ENCODE measurements at places on chromosomes 11 and 22. TPM values are rescaled to one million over a fixed set of nuclear protein-coding genes. Genes with fewer than 3 reads are reported as not detected.

DNA sequence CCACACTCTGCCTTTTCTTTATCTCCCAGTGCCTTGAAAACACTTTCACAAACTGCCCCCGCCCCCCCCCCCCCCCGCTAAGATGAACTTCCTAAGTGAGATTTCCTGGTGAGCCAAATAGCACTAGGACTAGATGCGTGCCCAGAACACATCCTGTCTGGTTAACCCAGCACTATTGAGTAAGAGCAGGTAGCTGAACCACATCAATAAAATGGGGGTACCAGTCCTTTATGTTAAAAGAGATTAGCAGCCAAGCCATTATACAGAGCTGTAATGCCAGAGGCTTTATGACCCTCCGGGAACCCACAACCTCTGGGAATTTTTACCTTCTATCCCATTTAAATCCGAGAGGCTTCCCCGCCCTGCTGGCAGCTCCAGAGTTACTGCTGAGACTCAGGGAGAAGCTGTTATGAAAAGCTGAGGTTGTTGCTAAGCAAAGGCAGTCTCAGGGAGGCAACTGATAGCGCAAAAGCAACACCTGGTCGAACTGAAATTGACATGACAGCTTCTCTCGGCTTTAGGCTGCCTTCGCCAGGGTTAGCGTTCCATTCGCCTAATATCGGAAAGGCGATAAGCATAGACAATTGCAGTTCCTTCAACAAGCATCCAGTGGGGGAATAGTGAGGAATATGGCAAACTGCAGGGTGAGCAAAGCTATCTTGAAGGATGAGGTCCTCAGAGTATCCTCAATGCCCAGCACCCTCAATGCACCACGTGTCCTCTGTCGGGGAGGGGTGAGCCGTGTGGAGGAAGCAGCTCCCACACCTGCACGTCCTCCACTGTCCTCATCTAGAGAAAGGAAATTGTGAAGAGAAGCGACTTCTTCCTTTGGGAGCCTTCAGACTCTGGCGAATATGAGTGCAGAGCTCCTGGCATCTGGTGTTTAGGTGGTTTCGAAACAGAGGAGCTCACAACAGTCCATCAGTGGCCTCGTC lies 977.0 kb downstream of the NTM start:
- H3K4me3 ChIP-seq, result no peak overlapping the region
- H3K4me1 ChIP-seq, result peaks cover 13% of the 10 kb centered on the region
- DNase-seq, result no peak
- no peaks in the 10 kb centered on the region for H3K36me3 ChIP-seq
- H3K27ac ChIP-seq, result no peak overlapping the region
- no peaks in the 10 kb centered on the region for H3K27me3 ChIP-seq

Gene TXN2
- total RNA-seq, result 26.4 TPM

GRCh38 chr11:119355091-119355843 lies 8.8 kb upstream of the MFRP start:
- H3K27ac ChIP-seq, result no peak overlapping the region
- H3K4me1 ChIP-seq, result peaks cover 18% of the 10 kb centered on the region
- H3K27me3 ChIP-seq, result peaks cover 11% of the 10 kb centered on the region
- DNase-seq, result no peak
- H3K36me3 ChIP-seq, result no peaks in the 10 kb centered on the region
- no peak overlapping the region for H3K4me3 ChIP-seq

DNA sequence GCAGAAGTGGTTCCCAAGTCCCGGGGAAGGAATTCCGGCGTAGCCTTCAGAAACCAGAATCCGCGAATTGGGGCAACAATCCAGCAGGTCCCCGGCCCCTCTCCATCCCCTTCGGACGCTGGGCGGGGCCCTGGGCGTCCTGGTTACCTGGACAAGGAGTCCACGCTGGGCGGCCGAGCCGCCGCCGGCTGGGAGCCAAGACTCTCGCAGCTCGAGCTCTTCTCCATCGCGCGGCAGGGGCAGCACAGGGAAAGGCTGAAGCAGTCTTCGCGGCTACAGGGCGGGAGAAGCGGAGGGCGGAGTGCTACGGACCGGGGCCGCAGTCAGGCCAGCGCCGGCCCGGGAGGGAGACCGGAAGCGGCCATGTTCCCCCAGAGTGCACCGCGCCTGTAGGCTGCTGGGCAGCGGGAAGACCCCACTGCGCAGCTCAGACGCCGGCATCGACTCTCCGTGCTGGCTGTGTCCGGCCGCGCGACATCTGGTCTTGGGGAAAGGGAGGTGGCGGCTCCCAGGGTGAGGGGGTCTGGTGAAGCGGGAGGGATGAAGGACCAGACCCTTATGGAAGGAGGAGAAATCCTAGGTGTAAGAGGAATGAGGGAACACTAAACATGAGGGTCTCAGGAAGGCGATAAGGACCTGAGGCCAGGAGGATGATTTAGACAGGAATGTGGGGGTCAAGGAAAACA lies at the start of gene MTMR2:
Gene MTMR2 (minus strand): TSS at position 380 of the 686 bp plus-strand sequence. CDS start 153 bp downstream, at position 227.
- H3K27me3 ChIP-seq, result no peaks in the 10 kb centered on the region
- H3K36me3 ChIP-seq, result no peaks in the 10 kb centered on the region
- H3K27ac ChIP-seq, result peak within 1 kb of the TSS; percentile 27
- DNase-seq, result peak; percentile 1

DNA sequence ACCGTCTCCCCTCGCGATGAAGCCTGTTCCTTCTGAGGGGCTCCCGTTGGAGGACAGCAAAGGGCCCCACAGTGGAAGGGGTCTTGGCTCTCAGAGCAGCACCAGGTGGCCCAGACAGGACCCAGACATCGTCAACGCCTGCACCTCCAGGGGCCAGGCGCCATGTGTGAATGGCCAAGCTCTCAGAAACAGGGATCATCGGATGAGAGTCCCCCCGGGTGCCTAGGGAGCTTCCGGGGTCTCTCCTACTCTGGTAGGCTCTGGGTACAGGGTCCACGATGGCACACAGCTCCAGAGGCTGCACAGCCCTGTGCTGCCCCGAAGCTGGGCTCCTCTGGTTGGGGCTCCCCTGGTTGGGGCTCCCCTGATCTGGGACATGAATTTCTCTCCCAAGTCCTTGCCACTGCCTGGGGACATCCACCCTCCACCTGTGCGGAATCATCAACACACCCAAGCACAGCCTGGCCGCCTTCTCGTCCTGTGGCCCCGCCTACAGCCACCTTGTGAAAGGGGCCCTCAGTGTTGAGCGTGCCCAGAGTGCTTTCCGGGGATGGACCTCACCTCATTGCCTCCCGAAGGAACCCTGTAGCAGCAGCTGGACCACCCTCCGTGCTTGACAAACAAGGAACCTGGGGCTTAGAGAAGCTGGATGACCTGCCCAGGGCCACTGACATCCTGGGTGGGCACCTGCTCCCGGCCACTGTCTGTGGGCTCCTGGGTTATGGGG lies 929.0 kb downstream of the BRD1 start:
- no peaks in the 10 kb centered on the region for H3K4me1 ChIP-seq
- H3K36me3 ChIP-seq, result no peaks in the 10 kb centered on the region
- no peak for DNase-seq
- no peak overlapping the region for H3K27ac ChIP-seq
- no peaks in the 10 kb centered on the region for H3K27me3 ChIP-seq

Gene PRR5L
- total RNA-seq, result 7.6 TPM

Gene FLRT1
- not detected for total RNA-seq

DNA sequence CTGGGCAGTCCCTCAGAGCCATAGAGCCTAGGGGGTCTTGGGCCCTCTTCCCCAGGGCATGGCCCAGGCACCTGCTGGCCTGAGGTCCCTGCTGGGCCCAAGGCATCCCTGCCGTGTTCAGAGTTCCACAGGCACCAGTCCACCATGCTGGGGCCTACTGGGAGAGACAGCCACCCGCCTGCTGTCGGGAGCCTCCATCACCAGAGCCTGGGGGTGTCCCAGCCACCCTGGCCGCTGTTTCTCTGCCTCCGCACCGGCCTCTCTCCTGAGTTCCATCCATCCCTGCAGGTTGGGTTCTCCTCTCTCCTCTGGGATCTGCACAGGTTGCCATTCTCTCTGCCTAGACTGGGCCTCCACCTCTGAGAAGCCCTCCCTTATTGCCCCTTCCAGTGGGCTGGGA lies 68.6 kb downstream of the KCNQ1 start:
- no peak for DNase-seq
- no peaks in the 10 kb centered on the region for H3K36me3 ChIP-seq
- no peak overlapping the region for H3K27ac ChIP-seq

- peaks cover 40% of the 10 kb centered on the region for H3K36me3 ChIP-seq
- H3K4me3 ChIP-seq, result peak overlapping the region; percentile 13
- H3K4me1 ChIP-seq, result peaks cover 90% of the 10 kb centered on the region
- no peaks in the 10 kb centered on the region for H3K27me3 ChIP-seq
Measured at GRCh38 chr22:39528681-39529486, 3.7 kb downstream of the RPS19BP1 start.

GRCh38 chr11:62069986-62070919 lies 53.6 kb upstream of the INCENP start:
- no peak overlapping the region for H3K27ac ChIP-seq
- H3K27me3 ChIP-seq, result no peaks in the 10 kb centered on the region
- no peaks in the 10 kb centered on the region for H3K4me1 ChIP-seq
- no peak overlapping the region for H3K4me3 ChIP-seq

GRCh38 chr11:63915961-63916836 lies 765 bp downstream of the RCOR2 start:
- no peaks in the 10 kb centered on the region for H3K36me3 ChIP-seq
- no peak for DNase-seq
- H3K27me3 ChIP-seq, result no peaks in the 10 kb centered on the region
- H3K4me1 ChIP-seq, result peaks cover 45% of the 10 kb centered on the region

Gene DDX25
- not detected for total RNA-seq

DNA sequence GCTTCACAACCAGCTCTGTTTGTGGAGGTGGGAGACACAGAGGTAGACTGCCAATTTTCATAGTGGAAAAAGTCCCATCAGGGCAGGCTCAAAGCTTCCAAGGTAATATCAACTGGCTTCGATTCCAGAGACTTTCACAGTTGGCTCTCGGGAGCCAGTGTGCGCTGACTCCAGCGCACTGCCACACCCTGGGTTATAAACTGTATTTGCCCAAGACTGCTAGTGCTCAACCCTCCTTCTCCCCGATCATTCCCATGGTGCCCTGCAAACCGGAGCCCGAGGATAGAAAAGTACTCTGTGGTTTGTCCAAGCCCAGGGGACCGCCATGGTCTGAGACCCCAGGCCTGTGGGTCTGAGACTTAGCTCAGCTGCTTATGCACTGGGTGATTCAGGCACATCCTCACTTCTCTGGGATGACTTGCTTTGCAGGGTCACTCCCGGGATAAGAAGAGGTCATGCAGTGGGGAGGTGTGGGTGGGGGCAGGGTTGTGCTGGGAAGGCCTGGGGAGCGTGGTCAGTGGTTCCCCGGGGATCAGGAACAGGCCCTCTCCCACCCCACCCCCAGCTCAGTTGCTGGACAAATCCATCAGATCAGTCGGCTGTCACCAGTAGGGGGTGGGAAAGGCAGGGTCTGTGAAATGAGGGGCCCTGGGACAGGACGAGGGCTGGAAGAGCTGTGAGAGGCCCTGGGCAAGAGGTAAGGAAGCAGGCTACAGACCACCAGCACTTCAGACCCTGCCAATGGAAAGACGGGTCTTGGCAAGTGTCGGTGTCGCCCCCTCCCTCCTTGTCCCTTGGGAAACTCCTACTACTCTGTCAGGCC lies 26.7 kb upstream of the PICK1 start:
- no peak overlapping the region for H3K4me3 ChIP-seq
- H3K27ac ChIP-seq, result no peak overlapping the region
- DNase-seq, result no peak
- H3K36me3 ChIP-seq, result no peaks in the 10 kb centered on the region
- H3K4me1 ChIP-seq, result no peaks in the 10 kb centered on the region

GRCh38 chr11:41003339-41004282 lies 455.8 kb downstream of the LRRC4C start:
- H3K27me3 ChIP-seq, result no peaks in the 10 kb centered on the region
- H3K4me3 ChIP-seq, result no peak overlapping the region
- no peaks in the 10 kb centered on the region for H3K4me1 ChIP-seq
- H3K36me3 ChIP-seq, result no peaks in the 10 kb centered on the region
- no peak for DNase-seq

Gene OR5F1
- not detected for total RNA-seq

- H3K4me1 ChIP-seq, result no peaks in the 10 kb centered on the region
- no peaks in the 10 kb centered on the region for H3K27me3 ChIP-seq
- H3K4me3 ChIP-seq, result no peak overlapping the region
- no peak for DNase-seq
Measured at GRCh38 chr11:19220903-19221724, 19.3 kb upstream of the CSRP3 start.

- H3K27me3 ChIP-seq, result no peaks in the 10 kb centered on the region
- DNase-seq, result no peak
- H3K36me3 ChIP-seq, result no peaks in the 10 kb centered on the region
- no peak overlapping the region for H3K27ac ChIP-seq
Measured at GRCh38 chr11:56545531-56545930, 2.5 kb upstream of the OR5M11 start.

DNA sequence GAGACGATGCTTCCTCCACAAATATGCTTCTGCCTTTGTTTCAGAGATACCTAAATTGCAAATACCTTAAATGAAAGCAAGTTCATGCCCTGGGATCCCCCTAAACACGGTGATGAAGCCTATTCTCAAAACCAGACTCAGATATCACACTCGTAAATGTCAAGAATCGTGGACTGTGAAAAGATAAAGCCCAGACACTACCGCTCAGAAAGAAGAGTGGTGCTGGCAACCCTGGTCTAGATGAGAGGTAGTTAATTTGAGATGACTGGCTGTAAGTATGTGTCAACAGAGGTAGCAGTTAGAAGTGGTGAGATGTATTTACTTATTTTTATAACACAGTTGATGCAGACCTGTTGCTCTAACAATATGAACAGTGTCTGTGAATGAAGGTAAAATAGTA lies 2.5 kb downstream of the OVCH2 start:
- H3K4me1 ChIP-seq, result no peaks in the 10 kb centered on the region
- DNase-seq, result no peak
- no peak overlapping the region for H3K4me3 ChIP-seq
- no peaks in the 10 kb centered on the region for H3K36me3 ChIP-seq
- H3K27ac ChIP-seq, result no peak overlapping the region

GRCh38 chr22:33747576-33748180 lies 172.6 kb downstream of the LARGE1 start:
- DNase-seq, result no peak
- H3K36me3 ChIP-seq, result no peaks in the 10 kb centered on the region
- no peaks in the 10 kb centered on the region for H3K27me3 ChIP-seq
- no peak overlapping the region for H3K27ac ChIP-seq
- H3K4me1 ChIP-seq, result no peaks in the 10 kb centered on the region

Measured in CD4-positive, alpha-beta T cell (primary cell).